ENCODE measurements at places on chromosomes 4 and X.

GRCh38 chr4:184762100-184762499 lies 28.2 kb upstream of the CENPU start:
- DNase-seq: no peak

DNA sequence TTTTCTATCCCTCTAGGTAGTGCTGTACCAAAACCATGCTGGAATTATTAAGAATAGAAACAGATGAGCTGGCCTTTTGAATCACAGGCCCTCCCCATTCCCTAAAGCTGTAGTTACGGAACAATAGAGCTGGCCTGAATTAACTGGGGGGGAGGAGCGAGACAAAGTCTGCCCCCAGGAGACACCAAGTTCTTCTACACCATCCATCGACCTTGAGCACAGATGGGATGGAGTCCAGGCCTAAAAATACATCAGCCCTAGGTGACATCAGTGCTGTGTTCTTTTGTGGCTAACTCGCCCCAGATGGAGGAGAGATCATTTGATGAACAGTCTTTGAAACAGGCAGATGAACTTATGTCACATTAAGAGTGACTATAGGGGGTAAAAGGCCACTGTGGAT lies 49.6 kb downstream of the LHFPL1 start:
- DNase-seq: no peak

DNA sequence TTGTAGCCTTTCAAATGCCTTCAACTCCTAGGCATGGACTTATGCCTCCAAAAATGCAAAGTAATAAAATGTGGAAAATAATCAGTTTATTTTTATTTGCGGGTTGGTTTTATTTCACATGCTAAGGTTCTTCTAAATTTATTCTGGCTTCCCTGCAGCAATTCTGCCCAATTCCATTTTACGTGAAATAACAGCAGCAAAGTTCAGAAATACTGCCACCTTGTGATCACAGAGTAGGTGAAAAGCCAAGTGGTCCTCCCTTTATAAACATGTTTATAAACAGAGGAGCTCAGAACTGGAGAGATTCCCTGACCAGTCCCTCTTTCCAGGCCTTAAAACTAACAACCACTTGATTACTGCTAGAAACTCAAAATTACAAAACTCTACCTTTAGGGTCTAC lies 14.7 kb upstream of the DCHS2 start:
- no peak for DNase-seq

DNA sequence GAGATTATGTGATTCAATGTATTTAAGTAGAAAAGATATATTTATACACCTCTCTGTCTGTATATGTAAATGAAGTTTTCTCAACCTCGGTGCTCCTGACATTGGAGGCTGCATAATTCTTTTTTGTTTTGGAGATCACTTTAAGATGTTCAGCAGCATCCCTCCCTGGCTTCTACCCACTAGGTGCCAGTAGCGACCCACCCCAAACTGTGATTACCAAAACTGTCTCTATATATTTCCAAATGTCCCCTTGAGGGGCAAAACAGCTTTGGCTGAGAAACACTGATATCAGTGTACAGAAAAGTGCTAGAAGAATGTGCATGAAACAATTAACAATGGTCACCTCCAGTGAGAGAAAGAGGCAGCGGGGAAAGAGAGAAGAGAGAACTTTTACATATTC lies 51.2 kb downstream of the DCX start:
- DNase-seq: no peak

- DNase-seq: no peak
These were observed 20.5 kb upstream of the OPN1LW start for GRCh38 chrX:154123241-154124219.

- no peak for DNase-seq
These were observed 352.8 kb downstream of the MAPK10 start for GRCh38 chr4:86007042-86007441.

GRCh38 chr4:104966349-104967033 lies 180.2 kb upstream of the TET2 start:
- no peak for DNase-seq

GRCh38 chr4:33715841-33716395 lies 2528.4 kb downstream of the ARAP2 start:
- no peak for DNase-seq

GRCh38 chr4:151948351-151949016 lies 187.7 kb upstream of the GATB start:
- no peak for DNase-seq

GRCh38 chr4:163330916-163331628 lies 1.3 kb downstream of the NPY1R start:
- DNase-seq: no peak

- DNase-seq: no peak
These were observed 46.3 kb downstream of the ATP10D start for GRCh38 chr4:47531241-47531953.

DNA sequence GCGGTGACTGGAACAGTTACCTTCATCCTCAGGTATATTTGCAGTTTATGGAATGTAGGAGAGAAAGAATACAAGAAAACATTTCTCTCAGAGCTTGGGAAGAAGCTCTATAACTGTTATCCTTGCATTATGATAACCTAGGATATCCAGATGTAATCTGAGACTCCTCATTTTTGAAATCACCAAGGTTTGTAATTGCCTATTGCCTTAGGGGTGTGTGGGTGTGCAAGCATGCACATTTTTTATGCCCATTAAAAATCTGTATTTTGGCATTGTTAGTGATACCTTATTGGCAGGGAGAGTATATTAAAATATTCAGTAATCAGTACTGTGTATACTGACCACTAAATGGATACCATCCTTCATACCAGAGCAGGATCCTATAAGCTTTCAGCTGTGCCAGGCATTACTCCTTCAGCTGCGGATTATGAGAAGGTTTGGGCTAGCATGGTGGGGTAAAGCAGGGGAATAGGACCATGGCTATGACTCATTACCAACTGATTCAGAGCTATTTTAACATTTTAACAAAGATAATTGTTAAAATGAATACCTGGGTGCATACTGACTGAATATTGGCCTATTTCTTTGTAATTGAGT lies 8.3 kb downstream of the SEC24B start:
- DNase-seq: no peak

GRCh38 chr4:153822316-153822715 lies 33.4 kb upstream of the SFRP2 start:
- DNase-seq: no peak

GRCh38 chr4:177005674-177006230 lies 213.0 kb upstream of the VEGFC start:
- DNase-seq: no peak

DNA sequence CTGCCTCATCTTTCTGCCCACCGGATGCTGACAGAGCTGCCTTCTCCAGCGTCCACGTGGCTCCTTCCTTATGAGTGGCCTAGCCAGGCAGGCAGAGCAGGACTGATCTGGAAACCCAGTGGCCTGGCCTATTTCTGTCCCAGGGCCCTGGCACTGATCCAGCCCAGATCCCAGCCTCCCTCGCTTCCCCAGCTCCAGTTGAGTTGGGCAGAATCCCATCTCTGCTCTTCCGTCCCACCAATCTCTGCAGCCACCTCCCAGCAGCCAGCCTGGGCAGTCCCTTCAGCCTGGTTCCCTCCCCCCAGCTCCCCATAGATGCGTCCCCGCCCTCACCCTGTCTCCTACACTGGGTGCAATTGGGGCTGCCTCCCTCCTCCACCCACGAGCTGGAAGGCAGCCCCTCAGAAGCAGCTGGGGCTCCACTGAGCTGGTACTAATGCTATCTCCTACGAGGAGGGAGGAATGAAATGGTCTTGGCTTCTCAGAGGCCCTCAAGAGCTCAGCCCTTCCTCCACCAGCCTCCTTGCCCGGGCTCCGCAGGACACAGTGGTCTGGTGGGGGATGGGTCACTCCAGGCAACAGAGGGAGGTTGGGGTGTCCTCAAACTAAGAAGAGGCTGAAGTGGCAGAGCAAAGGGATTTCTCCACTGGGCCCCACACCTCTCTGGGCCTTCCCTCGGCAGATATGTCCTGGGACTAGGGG lies 94.2 kb downstream of the PJA1 start:
- no peak for DNase-seq

DNA sequence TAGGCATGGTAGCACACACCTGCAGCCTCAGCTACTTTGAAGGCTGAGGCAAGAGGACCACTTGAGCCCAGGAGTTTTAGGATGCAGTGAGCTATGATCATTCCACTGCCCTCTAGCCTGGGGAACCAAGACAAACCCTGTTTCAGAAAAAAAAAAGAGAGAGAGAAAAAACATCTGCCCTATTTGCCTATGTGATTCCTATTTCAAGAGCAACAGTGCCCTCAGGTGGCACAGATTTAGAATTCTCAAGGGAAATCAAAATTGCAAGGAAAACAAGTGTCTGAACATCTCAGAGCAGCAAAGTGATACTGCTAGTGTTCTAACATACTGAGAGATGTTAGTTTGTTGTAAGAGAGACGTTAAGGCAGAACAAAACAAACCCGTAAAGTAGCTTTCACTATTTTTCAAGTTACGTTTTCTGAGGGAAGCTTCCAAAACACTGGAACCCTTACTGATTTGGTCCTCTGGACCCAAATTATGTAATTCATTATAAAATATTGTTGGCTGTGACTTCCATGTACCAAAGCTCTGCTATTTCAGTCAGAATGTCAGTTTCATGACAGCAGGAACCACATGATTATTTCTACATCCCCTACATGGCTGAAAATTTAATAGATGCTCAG lies 7.9 kb downstream of the BDH2 start:
- DNase-seq: peak; percentile 6

DNA sequence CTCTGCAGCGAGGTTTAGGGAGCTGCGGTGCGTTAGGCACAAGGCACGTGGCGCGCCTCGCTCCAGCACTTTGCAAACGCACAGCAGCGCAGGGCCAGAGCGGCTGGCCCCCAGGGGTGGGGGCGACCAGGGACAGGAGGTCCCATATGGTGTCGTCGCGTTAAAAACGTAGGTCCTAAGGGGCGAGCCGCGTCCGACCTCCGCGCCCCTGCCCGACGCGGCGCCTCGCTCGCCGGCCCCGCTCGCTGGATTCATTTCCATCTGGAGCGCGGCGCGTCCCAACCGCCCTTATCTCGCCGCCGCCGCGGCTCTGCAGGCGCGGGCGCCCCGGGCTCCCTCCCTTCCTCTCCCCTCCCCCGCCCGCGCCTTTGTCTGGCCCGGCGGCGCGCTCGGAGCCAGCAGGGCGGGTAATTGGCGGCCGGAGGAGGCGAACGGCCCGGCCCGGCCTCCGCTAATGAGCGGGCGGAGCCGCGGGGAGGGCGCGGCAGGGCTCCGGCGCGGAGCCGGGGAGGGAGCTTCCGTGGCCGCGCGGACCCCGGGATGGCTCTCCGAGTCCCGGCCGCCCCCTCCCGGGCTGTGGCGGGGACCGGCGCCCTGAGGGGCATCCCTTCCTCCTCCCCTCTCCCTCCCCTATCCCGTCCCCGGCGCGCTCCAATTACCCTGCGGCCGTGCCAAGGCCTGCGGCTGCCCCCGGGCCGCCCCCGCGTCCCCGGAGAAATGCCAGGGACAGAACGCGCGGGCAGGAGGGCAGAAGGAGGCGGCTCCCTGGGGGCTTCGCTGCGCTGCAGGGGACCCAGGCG lies 409.0 kb downstream of the BCOR start:
- no peak for DNase-seq

- DNase-seq: peak; percentile 47
These were observed 60.8 kb downstream of the GRXCR1 start for GRCh38 chr4:42953321-42953720.

DNA sequence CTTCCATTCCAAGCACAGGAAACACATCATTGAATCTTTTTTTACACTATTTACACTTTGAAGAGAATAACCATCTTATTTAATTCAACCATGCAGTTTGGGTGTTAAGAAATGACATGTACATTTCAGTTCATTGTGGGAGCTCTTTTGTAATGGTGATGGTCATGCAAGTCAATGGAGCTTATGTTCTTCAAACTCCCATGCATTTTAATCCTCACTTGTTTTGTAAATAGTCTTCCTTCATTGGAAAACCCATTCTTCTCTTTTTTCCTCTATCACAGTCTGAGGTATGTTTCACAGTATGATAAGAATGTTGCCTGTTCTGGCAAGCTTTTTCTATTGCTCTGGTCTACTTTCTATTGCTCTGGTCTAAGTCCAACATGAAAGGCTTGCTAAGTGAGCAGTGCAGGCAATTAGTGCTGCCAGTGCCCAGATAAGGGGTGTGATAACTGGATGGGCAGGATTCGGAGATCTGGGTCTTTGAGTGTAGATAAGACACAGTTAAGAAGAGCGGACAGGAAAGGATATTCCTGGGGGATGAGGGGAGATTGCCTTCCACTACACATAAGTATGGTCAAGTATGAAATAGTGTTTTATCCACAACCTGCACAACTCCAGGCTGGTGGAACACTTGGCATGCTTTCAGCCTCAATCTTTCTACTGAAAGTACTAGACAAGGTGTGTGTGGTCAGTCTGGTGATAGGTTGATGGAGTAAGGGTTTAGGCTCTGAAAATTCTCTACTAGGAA lies 17.1 kb downstream of the AFP start:
- no peak for DNase-seq

GRCh38 chr4:104394406-104395167 lies 100.1 kb downstream of the CXXC4 start:
- DNase-seq: no peak

GRCh38 chr4:120175272-120175671 lies 108.6 kb upstream of the MAD2L1 start:
- DNase-seq: no peak

- DNase-seq: no peak
These were observed 2248.1 kb downstream of the ARAP2 start for GRCh38 chr4:33996075-33996718.

GRCh38 chrX:2710041-2710840 lies 19.1 kb downstream of the CD99 start:
- no peak for DNase-seq

DNA sequence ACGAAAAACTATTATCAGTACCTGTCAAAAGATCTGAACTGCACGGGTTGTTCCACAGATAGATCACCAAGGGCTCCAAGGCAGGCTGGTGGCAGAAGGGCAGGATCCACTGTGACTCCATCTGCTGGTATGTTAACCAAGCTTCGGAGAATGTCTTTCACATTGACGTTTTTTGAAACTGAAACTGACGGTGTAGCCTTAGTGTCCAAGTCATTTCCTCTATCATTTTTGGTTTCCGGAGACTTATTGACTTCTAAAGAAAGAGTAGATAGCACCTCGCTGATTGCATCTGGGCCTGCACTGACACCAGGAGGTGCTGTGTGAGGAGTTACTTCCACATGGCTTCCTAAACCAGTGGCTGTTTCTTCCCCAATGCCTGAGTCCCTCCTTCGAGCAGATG lies 186.9 kb downstream of the LRBA start:
- DNase-seq: no peak
